Stromal cell of bone marrow (primary cell): ENCODE measurements at places on chromosomes 2 and 18.

- no peak for DNase-seq
Observed at GRCh38 chr2:8586457-8587051, 95.3 kb upstream of the ID2 start.

GRCh38 chr2:206533977-206534376 lies 90.6 kb downstream of the ADAM23 start:
- DNase-seq, result no peak

DNA sequence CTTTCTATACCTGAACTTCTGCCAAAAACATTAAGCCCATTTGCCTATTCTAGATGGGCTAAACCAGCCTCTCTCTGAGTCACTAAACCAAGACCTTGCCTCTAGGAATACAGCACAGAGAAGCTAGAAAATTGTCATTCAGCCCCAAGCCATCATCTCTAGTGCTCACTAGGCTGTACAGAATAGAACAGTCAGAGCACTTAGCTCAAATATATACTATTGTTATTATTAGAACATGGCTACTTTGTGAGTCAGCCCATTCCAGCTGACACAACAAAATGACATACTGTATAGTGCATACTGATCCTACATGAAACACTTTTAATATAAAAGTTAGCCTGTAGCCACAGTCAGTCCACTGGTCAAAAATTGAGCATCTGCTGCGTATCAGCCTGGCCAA lies 418.8 kb downstream of the NRXN1 start:
- no peak for DNase-seq

GRCh38 chr2:191010887-191011885 lies 2.8 kb downstream of the STAT1 start:
- DNase-seq, result no peak

DNA sequence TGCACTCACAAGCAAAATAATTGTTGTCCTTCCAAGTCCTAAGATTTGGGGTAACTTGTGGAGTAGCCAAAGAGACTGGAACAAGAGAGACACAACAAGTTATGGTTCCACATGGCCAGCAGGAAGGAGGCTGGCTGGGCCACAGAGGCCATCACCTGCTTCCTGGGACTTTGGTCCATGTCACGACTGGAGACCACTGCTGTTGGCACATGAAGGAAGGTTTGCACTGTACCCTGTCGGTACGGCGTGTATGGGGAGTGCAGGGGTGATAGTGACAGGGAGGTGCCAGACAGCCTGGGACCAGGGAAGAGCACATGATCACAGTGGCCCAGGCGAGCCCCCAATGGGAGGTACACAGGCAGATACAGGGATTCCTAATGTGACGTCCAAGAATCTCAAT lies 15.5 kb downstream of the SLC66A2 start:
- no peak for DNase-seq

DNA sequence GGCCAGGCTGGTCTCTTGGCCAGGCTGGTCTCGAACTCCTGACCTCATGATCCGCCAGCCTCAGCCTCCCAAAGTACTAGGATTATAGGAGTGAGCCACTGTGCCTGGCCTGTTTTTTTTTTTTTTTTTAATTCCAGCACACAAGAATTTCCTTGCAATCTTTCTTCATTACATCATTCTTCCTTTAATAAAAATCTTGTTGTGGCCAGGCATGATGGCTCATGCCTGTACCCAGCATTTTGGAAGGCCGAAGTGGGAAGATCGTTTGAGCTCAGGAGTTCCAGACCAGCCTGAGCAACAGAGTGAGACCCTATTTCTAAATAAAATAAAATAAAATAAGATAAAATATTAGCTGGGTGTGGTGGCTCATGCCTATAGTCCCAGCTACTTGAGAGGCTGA lies 21.4 kb upstream of the PLEKHM3 start:
- no peak for DNase-seq

DNA sequence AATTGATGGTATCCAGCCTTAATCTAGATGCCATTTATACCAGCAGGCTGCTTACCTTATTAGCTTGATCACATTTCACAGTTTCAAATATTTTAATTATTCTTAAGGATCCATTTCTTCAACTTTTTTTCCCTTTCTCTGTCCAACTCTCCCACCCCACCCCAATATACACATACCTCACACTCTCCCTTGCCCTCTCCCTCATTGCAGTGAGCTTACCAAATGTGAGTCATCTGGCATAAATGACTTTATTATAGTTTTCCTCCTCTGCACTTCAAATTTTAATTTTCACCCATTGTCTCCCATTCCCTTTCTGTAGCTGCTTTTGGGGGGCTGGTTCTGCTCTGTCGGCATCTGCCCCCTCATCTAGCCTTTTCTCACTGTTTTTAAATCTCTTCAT lies 12.9 kb downstream of the HTR2B start:
- no peak for DNase-seq
